ENCODE measurements at places on chromosomes 16 and 17. TPM values are rescaled to one million over a fixed set of nuclear protein-coding genes. Genes with fewer than 3 reads are reported as not detected.
A peak's percentile ranks its signal among the peaks of the same experiment; 100 is the strongest.

The CDH8 gene
- total RNA-seq, result not detected

The GINS2 gene
- 66.9 TPM for total RNA-seq

The TANC2 gene
- 5.8 TPM for total RNA-seq

The PRR35 gene
- not detected for total RNA-seq

The DBF4B gene
- 25.9 TPM for total RNA-seq

The TEX19 gene
- total RNA-seq, result not detected

The BANP gene
- 29.6 TPM for total RNA-seq

The PSMD12 gene
- total RNA-seq, result 94.0 TPM

The ZDHHC1 gene
- 0.68 TPM for total RNA-seq

GRCh38 chr16:6926341-6926740 is 406.3 kb upstream of the RBFOX1 start:
- no peak for DNase-seq

- DNase-seq, result no peak
Observed at GRCh38 chr17:20045476-20045875, 36.3 kb downstream of the SPECC1 start.

DNA sequence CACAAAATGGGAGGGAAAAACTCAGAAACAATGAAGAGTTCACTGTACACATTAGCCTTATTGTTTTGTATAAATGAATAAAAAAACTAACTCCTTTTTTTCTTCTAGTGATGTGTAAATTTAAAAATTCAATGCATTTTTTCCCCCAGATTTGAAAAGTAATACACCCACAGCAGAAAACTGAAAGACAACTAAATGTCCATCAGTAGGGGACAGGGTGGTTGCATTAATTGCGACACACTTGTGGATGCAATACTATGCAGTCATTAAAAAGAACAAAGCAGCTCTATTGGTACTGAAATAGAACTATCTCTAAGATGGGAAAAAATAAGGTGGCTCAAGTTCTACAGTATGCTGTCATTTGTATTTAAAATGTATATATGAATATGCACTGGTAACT is 13.7 kb upstream of the WIPI1 start:
- DNase-seq, result no peak

- DNase-seq, result no peak
Observed at GRCh38 chr17:39461926-39462569, 762 bp downstream of the CDK12 start.

DNA sequence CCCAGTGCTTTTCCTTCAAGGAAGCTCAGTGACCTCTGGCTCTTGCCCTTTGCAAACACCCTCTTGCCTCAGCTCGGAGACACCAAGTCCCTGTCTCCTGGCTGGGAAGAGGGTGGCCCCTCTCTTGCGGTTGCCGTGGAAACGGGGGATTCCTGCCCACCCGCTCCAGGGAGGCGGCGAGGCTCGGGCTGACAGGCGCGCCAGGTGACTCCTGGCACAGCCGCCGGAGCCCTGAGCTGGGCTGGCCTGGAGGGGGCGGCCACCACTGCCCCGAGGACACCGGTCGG is 71.4 kb downstream of the ABR start:
- no peak for DNase-seq

DNA sequence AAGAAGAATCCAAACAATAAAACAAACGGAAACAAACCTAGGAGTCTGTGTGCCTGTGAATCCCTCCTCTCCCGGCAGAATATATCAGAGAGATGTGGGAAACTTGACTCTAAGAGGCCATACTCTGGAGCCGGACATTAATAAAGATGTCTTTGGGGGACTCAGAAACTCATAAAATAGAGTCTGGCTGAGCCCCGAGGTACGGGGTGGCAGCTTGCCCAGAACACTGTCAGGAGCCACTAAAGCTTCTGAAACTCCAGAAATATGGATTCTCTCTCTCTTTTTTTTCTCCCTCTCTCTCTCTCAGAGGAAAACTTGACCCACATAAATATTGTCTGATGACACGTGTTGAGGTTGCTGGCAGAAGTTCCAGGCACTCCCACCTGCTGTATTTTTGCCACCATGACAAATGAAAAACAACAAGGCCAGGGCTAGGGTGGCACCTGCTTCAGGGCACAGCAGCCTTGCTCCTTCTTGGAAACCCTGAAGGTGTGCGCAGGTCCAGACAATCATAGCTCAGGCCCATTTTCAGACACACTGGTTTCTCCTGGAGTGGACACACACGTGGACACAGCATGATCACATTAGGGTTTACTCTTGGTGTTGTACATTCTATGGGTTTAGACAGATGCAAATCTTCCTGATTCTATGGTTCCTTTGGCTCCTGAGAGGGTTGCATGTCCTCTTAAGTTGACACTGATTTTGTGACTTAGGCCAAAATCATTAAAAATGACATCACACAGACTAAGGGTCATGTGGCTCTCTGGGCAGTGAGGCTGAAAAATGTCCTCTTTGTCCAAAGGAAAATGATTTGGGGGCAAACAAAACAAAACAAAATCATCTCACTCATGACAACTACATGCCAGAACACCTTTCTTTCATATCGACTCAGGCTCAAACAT is 282.6 kb upstream of the IRX3 start:
- no peak for DNase-seq

DNA sequence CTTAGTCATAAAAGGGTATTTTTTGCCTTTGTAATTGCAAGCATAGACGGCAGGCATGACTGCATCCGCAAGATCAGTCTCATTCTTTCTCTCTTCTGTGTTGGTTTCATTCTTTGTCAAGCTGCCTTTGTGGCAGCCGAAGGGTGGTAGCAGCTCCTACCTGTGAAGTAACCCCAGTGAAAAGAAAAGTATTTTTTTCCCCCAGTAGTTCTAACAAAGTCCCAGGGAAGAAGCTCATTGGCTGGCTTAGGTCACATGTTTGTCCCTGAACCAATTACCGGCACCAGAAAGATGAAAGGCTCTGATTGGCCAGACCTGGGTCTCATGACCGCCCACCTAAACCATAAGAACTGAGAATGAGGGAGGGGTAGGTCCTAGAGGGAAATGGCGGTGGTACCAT is 110.7 kb downstream of the RAP1GAP2 start:
- peak; percentile 77 for DNase-seq

GRCh38 chr16:527015-527903 is at the start of gene CAPN15:
Gene CAPN15, plus strand, starts transcription at chr16:527712. Its CDS starts 19,127 bp downstream, at chr16:546839.
- peak; percentile 88 for DNase-seq

GRCh38 chr17:65355246-65355645 is 206.2 kb downstream of the AXIN2 start:
- DNase-seq, result no peak

GRCh38 chr16:78321620-78322360 is 222.3 kb downstream of the WWOX start:
- no peak for DNase-seq

GRCh38 chr16:73205153-73205886 is 157.4 kb upstream of the ZFHX3 start:
- DNase-seq, result no peak

- DNase-seq, result no peak
Observed at GRCh38 chr17:20092261-20092867, 83.2 kb downstream of the SPECC1 start.

DNA sequence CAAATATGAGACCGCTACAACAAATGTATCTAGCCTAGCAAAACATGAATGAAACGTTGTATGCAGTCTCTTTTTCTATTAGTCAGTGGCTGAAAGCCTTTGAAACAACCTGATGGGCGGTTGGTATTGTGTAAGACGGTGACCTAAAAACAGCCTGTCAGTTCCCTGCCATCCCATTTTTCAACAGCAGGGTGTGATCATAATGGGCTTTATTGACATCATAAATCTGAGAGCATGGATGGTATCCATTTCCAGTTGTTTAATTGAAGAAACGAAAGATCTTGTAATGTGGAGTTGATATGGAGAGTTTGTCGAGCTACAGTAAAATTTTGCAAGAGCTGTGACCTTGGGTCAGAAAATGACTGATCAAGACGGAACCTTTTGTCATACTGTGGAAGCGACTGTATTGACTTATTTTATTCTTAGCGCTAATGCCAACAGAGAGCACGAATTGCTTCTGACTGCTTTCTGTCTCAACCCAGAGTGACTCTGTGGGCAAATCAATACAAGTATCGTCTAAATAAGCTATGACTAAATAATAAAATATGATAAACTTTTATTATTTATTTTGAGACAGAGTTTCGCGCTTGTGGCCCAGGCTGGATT is 12.3 kb upstream of the MEIOB start:
- no peak for DNase-seq

Measured in activated CD4-positive, alpha-beta memory T cell treated with anti-CD3 and anti-CD28 coated beads for 36 hours (primary cell).